Activated T-helper 1 cell treated with Interleukin-2 at 50 U/mL for 16 hours (primary cell): ENCODE measurements at places on chromosomes 2 and 18.

- DNase-seq = no peak
Observed at GRCh38 chr2:48287976-48288375, 242.0 kb upstream of the STON1 start.

GRCh38 chr2:20356042-20356441 lies 5.4 kb upstream of the PUM2 start:
- no peak for DNase-seq

GRCh38 chr2:224260372-224261020 lies 141.4 kb downstream of the FAM124B start:
- DNase-seq = no peak

DNA sequence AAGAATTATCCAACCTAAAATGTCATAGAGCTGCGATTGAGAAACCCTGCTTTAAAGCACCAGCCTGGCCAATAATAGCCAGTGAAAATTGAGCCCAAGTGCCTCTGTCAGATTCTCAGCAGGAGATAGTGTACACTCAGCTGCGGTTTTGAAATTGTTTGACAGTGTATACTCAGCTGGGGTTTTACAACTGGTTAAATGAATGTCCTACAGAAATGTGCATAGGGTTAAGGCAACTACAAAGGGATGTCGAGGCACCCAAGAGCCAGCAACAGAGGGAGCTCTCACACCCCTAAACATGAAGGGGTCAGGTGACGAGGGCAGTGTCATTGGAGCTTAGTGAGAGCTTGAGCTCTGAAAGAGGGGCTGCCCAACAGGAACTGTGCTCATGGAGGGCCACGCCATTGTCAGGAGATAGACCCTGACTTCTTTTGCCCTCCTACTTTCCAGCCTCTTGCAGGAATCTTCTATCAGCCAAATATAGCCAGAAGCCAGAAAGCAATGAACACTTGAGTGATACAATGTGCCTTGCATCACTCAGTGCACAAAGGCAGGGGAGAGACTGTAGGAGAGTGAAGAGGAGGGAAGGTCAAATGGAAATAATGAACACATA lies 15.1 kb downstream of the ACTG2 start:
- peak; percentile 21 for DNase-seq
